GM10248 (cell line): ENCODE measurements at places on chromosomes 5 and 9.

GRCh38 chr5:61082516-61083280 is 79.6 kb downstream of the SMIM15 start:
- no peak for DNase-seq

- no peak for DNase-seq
Measured at GRCh38 chr9:77981332-77981731, 50.3 kb downstream of the GNAQ start.

- no peak for DNase-seq
Measured at GRCh38 chr9:69932901-69933300, 110.7 kb upstream of the MAMDC2 start.

DNA sequence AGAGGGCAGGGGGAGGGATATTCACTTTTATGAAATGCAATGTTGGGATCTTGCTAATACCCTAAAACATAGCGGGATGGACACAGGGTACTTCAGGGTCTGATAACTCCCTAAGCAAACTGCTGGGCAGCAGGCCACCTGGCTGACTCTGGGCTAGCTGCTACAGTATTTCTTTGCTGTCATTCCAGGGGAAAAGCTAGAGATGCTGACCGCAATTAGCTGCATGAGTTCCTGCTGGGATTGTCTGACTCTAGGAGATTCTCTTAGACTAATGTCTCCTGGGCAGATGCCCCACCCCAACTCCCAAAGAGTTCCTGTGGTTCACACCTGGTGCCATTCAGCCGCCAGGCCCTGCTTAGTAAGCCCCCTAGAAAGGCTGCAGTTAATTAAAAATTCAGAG is 69.9 kb downstream of the PSAT1 start:
- no peak for DNase-seq

DNA sequence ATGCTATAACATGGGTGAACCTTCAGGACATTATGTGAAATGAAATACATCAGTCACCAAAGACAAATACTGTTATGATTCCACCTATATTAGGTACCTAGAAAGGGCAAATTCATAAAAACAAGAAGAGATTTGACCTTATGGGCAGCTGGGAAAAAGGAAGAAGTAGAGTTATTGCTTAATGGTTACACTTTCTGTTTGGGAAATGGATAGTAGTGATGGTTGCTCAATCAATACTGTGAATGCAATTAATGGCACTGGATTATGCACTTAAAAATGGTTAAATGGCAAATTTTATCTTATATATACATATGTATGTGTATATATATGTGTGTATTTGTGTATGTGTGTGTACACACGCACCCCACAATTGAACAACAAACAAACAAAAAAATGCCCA is 15.2 kb downstream of the FKBP15 start:
- DNase-seq: no peak

GRCh38 chr9:82275258-82275927 is 286.8 kb downstream of the SPATA31D1 start:
- DNase-seq: no peak
